Stimulated activated naive CD8-positive, alpha-beta T cell treated with anti-CD3 and anti-CD28 coated beads, Interleukin-15, Interleukin-2, amounts not matched to agents 100 U/mL and 50 U/mL, for 24 hours (primary cell): ENCODE measurements at places on chromosomes 7 and 10.

GRCh38 chr7:120873401-120873800, 15.5 kb upstream of the TSPAN12 start:
- DNase-seq = no peak

- DNase-seq = no peak
Observed at GRCh38 chr7:47414342-47415317, 167.3 kb downstream of the TNS3 start.

- no peak for DNase-seq
Observed at GRCh38 chr10:15242261-15242840, 73.9 kb upstream of the NMT2 start.

- no peak for DNase-seq
Observed at GRCh38 chr10:89263091-89263490, 11.5 kb upstream of the LIPA start.

DNA sequence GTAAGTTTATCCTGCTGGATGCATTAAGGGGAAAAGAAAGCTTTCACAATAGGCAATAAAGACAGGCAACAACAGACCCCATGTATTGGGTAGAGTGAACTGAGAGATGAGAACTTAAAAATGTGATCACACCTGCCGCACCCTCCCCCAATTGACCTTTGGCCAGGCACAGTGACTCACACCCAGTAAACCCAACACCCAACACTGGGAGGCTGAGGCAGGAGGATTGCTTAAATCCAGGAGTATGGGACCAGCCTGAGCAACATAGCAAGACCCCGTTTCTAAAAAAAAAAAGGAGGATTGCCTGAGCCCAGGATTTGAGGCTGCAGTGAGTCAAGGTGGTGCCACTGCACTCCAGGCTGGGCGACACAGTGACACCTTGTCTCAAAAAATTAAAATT, 86.9 kb downstream of the MPP7 start:
- DNase-seq = peak; percentile 11

GRCh38 chr10:113037218-113037617, 87.2 kb downstream of the TCF7L2 start:
- DNase-seq = no peak
